Ammon's horn (tissue), 1 donor: ENCODE measurements at places on chromosomes 11 and 22.

DNA sequence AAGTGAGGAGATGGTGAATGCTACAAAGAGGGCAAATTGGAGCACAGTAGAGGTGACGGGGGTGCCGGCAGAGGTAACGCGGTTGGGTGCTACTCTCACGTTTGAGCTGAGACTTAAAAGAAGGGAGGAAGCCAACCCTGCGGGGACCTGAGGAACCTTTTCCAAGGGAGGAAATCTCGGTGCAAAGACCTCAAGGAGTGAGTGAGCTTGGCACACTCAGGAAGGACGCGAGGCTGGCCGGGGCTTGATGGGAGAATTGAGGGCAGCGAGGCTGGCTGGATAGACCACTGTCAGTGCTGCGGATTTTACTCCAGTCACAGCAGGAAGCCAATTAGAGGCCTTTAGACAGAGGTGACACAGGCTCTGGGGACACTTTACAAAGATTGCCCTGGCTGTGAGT, 25.0 kb downstream of the TSKU start:
- DNase-seq = no peak

DNA sequence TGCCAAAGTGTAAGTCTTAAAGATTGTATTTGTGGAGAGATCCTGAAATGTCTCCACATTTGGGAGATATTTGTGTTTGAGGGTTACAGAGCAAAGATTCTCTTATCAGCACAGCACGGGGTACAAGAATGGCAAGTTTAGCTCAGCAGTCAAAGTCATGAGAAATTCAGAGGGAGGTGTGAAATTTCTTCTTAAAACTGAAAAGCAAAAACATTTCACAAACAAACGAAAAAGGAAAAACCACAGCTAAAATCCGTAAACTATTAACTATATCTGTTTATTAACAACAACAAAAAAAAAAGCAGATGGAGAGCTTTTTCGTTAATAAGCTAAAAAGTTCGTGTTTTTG, 40.9 kb upstream of the ETS1 start:
- no peak for DNase-seq

- DNase-seq = no peak
These were observed 6.2 kb upstream of the IFTAP start for GRCh38 chr11:36588099-36588498.

DNA sequence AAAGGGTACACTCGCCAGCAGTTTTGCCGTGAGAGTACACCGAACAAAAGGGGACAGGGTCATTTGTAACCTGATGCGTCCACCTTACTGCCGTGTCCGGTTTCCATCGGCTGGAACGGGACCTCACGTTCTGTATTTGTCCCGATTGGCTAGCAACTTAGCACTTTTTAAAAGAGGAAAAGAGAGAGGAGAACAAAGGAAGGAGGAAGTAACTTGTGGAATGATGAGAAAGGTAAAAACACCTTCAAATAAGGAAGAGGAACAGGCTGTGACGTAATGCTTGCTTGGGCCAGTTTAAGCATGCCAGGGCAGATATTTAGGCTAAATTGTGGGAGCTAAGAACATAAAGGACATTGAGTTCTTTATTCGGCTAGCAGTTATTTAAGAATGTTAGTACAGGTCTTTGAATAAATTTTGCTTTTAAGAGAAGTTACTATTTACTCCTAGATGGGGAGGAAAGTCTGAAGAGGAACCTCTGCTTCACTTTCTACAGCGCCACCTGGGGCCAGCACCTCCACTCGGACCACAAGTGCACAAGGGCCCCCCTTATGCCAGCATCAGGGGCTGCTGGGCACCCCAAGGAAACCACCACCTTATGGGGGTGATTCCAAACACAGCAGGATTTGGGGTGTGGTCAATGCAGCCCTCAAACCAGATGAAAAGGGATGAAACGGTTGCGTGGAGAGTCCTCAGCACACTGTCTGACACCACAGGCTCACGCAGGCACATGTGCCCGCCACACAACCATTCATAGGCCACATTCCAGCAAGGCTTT, 5.8 kb downstream of the ARSA start:
- DNase-seq = no peak

GRCh38 chr11:40188848-40189247, 1270.6 kb downstream of the LRRC4C start:
- DNase-seq = no peak

GRCh38 chr11:84117394-84117793, 831.2 kb upstream of the CCDC90B start:
- no peak for DNase-seq

DNA sequence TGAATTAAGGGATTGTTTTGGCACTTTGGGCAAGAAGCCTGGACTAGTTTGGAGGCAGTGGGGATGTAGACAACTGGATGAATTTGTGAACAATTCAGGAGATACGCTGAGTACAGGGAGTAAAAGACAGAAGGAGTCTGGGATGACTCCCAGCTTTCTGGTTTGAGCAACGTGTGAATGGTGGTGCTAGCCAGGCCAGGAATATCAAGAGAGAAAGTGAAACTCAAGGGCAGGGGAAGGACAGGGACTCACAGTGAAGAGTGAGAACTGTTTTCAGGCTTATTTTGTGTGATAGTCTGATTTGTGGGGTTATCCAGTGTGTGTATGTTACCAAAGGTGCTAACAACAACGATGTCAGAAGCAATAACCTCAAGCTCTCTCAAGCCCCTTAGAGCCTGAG, 15.9 kb downstream of the CHRM1 start:
- DNase-seq = no peak

GRCh38 chr22:43344520-43344787, 1.3 kb upstream of the SCUBE1 start:
- no peak for DNase-seq

DNA sequence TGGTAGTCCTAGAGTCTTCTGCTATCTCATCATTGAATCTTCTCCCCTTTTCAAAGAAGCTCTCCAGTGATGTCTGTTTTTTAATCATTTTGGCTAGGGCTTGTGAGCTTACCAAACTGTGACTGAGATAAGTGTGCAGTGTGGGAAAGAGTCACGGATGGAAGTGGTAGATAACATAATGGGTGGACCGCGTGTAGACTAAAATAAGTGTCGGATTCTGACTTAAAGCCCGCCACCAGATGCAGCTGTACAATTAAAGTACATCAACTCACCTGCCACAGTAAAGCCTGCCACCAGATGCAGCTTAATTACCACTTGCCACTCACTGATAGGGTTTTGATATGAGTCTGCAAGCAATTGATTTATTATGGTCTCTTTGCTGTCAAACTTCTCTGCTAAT, 581.5 kb downstream of the LRRC4C start:
- DNase-seq = no peak

GRCh38 chr11:11211888-11212287, 141.2 kb downstream of the CSNK2A3 start:
- no peak for DNase-seq

DNA sequence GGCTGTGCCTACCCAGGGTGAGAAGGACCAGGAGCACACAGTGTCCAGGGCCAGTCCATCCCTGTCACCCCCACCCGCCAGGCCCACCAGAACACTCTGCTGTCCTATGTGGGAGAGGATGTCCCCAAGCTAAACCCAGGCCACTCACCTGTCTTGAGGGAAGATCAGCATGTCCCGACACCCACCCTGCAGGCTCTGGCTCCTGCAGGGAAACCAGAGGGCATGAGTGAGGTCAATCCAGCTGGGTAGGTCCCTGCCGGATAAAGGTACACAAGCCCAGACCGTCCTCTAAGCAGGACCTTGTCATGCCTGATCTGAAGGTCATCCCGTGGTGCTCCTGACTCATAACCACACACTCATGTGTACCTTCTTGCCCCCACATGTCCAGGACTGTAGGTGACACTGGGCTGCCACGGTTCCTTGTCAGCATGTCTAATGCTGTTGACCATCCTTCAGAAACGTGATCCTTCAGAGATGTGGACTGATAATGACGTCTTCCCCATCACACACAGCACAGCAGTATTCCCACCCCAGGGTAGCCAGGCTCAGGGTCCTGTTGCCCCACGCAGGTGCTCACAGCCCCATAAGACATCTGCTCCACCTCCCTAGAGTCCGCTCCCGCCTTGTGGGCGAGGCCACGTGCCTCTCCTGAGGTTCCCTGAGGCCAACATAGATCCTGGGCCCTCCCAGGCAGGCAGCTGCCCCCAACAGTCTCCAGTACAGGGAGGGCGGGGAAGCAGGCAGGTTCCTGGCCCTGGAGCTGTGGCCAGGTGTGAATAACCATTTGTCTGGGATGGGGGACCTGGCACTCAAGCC, 6.1 kb downstream of the ARVCF start:
- DNase-seq = no peak

DNA sequence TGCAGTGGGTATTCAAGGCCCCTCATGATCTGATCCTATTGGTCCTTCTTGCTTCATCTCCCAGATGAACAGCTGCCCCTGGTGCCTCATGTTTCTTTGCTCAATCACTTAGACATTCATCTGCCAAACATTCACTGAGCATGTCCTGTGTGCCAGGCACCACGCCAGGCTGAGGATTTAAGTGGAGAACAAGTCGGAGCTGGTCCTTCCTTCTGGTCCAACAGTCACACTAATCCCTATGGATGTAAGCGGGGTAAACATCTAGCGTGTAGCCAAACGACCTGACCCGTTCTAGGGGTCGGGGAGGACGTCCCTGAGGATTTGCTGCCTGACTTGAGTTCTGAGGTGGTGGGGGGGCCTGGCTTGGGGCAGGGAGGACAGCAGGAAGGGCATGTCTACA, 21.9 kb downstream of the ZMAT5 start:
- peak; percentile 77 for DNase-seq

- no peak for DNase-seq
These were observed 268.1 kb downstream of the BUD13 start for GRCh38 chr11:116504541-116505297.

DNA sequence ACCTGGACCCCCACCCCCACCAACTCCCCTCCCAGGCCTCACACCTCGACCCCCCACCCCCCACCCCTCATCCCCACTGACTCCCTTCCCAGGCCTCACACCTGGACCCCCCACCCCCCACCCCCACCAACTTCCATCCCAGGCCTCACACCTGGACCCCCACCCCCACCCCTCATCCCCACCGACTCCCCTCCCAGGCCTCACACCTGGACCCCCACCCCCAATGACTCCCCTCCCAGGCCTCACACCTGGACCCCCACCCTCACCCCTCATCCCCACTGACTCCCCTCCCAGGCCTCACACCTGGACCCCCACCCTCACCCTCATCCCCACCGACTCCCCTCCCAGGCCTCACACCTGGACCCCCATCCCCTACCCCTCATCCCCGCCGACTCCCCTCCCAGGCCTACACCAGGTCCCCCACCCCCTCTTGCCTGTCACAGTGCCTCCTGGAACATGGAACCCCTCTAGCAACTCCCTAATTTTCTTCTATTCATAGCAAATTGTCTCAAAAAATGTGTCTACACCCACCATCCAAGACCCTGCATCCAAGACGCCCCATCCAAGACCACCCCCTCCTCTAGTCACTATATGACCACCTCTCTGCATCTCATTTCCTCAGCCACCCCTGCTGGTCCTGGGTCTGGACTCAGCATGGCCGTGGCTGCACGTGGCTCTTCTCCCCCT, 36.9 kb upstream of the BRSK2 start:
- DNase-seq = no peak

- DNase-seq = peak; percentile 79
These were observed 26.2 kb downstream of the TCP11L1 start for GRCh38 chr11:33065445-33066178.

GRCh38 chr11:119153049-119153818, 4.4 kb downstream of the ABCG4 start:
- no peak for DNase-seq

DNA sequence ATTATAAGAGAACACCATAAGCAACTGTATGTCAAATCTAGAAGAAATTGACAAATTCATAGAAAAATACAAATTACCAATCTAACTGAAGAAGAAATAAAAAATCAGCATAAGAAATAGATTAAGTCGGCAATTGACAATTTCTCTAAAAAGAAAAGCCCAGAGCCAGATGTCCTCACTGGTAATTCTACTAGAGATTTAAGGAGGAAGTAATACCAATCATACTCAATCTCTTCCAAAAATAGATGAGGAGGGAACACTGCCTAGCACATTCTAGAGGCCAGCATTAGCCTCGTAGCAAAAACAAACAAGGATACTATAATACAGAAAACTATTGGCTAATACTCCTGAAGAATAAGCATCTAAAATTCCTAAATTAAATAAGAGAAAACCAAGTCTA, 40.4 kb upstream of the IGLL5 start:
- no peak for DNase-seq

DNA sequence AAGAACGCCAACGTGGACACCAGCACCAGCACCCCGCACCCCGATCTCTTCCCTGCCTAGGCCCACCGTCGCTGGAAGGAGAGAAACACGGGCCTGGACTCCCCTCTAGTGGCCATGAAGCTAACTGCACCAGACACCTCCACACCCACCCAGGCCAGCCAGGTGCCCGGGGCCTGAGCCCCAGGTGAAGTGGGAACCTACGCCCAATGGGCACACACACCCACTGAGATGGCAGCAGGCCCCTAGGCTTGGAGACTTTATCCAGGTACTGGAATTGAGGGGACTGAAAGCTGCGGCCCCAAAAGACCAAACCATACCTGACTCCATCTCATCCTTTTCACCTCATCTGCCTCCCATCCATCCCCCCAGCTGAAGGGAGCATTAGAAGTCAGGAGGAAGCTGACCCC, 81.0 kb downstream of the BUD13 start:
- DNase-seq = peak; percentile 57

DNA sequence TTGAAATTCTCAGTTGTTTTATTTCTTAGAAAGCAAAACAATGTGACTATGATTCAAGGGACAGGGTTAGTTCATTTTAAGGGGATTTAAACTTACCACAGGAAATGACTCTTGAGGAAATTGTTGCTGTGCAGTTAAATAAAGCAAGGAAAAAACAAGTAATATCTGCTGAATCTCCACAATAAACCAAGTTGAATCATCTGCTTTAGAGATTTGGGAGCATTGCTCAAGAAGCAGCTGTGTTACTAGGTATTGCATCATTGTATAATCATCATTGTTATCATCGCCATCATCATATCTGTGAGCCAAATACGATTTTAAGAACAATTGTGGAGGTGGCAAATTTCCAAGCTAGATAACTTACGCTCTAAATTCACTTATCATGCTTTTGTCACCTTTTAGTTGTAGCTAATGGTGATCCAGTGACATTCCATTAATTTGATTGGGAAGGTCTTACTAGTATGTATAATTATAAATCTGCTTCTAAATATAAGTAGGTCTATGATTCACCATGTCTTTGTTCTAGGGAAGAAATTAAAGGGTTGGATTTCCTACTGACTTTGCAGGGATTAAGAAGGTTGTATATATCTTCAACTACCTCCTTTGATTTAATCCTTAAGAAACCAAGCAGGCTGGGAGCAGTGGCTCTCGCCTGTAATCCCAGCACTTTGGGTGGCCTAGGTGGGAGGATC, 19.9 kb downstream of the MMP10 start:
- DNase-seq = no peak
